Activated T-helper 2 cell treated with anti-CD3 and anti-CD28 coated beads, Interferon-gamma antibody, Interleukin-2, Interleukin-4, amounts not matched to agents 10 μg/mL and 5 μg/mL and 100 μg/mL, durations not matched to agents 14 hours and 24 hours and 36 hours (primary cell): ENCODE measurements at places on chromosomes 6 and 20.

GRCh38 chr6:141152951-141153350 is 979.8 kb upstream of the GJE1 start:
- no peak for DNase-seq

DNA sequence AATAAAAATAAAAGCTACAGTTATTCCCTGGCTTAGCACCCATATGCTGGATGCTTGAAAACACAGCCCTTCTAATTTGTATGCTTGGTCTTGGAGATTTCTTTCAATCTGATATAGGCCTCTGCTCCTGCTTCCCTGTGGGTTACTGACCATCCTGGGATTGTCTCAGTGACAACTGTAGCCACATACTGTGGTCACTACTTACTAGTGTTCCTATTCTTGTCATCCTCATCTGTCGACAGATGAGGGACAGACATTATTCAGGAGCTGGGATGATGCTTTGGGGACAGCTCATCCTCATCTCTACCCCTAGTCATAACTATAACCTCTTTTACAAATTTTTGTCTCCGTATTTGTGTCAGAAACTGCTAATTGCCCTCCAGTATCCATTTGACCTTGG is 388.9 kb upstream of the MAP3K7 start:
- no peak for DNase-seq

- DNase-seq, result peak; percentile 84
These were observed 138.0 kb downstream of the NFATC2 start for GRCh38 chr20:51404297-51405060.

DNA sequence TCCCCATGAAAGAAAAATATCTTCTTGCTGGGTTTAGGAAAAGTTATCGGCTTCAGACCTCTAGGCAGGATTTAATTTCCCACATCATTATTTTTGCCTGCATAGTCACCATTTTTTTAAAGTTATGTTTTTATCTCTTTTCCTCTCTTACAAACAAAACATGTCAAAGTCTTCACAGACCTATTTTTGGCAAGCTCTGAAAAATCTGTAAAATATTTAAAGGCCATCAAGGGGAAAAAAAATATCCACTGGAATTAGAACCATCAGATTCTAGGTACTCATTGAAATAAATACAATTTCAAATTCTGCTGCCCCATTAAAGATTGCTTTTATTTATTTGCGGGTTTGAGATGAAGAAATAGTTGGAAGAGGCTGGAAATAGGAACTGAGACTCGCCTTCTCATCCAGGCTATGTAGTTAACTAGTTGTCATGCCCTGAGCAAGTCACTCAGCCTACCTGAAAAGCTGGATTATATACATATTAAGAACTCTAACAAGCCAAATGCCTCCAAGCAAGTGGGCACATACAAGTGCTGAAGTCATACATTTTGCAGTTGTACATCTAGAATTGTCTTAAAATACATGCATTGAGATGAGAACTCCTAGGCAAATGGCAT is 101.7 kb upstream of the SASH1 start:
- no peak for DNase-seq

DNA sequence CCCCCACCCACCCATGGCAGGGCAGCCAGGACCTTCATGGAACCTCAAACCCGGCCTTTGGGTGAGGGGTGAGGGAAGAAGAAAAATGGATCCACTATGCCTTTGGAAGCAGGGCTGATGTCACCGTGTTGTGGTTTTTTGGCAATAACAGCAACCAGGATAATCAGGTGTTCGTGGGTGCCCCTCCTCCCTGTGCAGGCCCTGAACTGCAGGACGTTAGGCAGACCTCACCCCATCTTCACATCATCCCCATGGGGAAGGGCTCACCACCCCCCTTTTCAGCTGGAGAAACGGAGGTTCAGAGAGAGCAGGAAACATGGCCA is 3.6 kb downstream of the GABRR2 start:
- DNase-seq, result no peak

- DNase-seq, result no peak
These were observed 278.2 kb upstream of the SUPT3H start for GRCh38 chr6:45655745-45656476.

- peak; percentile 9 for DNase-seq
These were observed 695.2 kb downstream of the PHF3 start for GRCh38 chr6:64330694-64331307.

GRCh38 chr20:949717-950116 is 33.6 kb upstream of the ANGPT4 start:
- DNase-seq, result no peak

GRCh38 chr6:108446629-108447150 is 114.0 kb upstream of the FOXO3 start:
- DNase-seq, result no peak

DNA sequence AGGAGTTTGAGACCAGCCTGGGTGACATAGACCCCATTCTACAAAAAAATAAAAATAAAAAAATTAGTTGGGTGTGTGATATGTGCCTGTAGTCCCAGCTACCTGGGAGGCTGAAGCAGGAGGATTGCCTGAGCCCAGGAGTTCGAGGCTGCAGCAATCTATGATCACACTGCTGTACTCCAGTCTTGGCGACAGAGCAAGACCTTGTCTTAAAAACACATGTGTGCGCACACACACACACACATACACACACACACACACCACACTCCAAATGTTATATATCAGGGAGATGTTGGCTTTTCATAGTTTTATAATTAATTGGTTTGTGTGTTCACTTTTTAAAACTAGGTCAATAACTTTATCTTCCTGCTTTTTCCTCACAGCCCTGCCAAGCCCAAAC is 110.5 kb downstream of the RTN4IP1 start:
- DNase-seq, result no peak

DNA sequence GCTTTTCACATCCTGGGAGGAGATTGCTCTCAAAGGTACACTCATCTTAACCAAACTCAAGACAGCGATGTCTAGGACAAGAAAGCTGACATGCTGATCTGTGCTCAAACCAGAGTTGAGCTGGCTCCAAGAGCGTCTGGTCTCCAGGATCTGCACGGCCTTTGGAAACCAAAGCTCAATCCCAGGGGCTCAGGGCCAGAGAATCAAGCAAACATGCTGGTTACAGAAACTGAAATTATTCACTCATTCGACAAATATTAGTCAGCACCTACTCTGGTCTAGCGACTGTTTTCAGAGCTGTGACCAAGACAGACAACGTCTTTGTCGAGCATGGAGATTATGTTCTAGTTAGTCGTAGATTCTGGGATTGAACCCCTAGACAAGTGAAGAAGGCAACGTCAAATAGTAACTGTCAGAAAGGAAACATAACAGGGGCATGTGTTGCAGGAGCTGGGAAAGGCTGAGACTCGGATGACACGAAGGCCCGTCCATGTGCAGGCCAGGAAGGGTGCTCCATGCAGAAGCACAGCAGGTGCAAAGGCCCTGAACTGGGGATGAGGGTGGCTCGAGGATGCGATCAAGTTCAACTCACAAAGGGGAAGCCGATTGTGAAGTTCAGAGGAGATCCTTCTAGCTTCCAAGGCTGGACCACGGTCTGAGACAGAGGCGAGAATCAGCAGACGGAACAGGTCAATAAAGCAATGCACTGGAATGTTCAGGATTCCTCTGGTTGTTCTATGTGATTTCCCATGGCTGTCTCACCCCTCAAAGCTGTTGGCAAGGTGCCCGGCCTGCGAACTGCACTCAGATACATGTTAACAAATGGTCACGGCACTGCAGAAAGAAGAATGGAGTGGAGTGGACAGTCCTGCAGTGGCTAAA is 12.5 kb upstream of the PCK1 start:
- no peak for DNase-seq

DNA sequence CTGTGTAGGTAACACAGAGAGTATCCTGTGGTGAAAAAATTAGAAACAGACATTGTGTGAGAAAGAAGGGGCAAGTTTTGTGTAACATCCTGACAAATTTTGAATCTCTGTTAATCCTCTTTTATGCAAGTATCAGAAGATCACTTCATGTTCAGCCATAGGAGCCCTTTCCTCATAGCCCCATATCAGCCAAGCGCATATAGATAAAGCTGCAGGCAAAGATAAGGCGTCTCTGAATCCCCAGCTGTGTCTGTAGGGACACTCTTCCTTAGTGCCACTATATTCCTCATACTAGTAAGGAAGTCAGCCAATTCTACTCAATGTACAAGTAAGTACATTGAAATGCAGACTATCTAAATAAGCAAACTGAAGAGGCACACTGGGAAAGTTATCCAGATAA is 22.3 kb downstream of the HTR1E start:
- DNase-seq, result no peak

- DNase-seq, result no peak
These were observed 21.4 kb downstream of the EDEM2 start for GRCh38 chr20:35125753-35126152.

- DNase-seq, result peak; percentile 6
These were observed 215.1 kb downstream of the ERMARD start for GRCh38 chr6:169966312-169967181.

GRCh38 chr20:20231528-20232298 is 136.2 kb upstream of the INSM1 start:
- no peak for DNase-seq

- DNase-seq, result no peak
These were observed 381 bp upstream of the BICRAL start for GRCh38 chr6:42781546-42781795.

- no peak for DNase-seq
These were observed 24.2 kb downstream of the GLP1R start for GRCh38 chr6:39072830-39073229.

DNA sequence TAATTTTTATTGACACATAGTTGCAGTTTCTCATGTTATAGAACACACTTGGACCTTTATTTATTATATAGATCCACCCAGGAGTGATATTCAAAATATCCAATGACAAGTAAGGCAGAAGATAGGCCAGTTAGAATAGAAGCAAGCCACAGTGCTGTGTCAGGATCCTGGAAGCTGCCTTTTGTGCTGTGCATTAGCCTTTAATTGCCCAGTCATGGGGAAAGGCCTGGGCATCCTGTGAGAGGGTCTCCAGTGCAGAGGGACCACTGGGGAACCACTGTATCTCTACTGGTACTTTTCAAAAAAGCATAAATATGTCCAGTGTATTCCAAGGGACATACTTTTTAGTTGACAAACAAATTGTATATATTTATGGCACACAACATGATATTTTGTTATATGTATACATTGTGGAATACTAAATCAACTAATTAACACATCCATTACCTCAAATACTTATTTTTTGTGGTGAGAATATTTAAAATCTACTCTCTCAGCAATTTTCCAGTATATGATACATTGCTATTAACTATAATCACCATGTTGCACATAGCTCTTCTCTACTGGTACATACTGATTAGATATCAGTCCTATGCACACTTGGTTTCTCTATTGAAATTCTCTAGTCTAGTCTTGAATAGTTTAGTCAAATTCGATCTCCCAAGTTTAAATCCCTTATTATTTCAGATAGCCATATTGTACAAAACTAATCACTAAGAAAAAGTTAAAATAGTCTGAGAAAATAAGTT is 59.5 kb downstream of the CDC40 start:
- DNase-seq, result no peak

DNA sequence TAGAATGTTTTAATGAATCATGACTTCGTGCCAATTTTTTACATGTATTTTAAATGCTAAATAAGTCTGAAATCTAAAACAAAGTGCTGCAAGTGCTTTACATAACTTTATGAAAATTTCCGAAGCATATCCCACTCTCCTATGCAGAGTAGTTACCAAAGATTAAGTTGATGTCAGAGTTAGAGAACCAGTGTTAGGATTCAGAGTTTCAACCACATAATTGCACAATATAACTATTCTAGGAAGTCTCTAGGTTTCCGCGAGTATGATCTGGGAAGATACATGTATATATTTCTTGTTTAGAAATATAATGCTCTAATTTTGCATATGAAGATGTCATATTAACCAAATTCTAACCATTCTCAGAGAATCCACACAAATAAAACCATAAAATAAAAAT is 74.8 kb downstream of the ASCC3 start:
- DNase-seq, result no peak

DNA sequence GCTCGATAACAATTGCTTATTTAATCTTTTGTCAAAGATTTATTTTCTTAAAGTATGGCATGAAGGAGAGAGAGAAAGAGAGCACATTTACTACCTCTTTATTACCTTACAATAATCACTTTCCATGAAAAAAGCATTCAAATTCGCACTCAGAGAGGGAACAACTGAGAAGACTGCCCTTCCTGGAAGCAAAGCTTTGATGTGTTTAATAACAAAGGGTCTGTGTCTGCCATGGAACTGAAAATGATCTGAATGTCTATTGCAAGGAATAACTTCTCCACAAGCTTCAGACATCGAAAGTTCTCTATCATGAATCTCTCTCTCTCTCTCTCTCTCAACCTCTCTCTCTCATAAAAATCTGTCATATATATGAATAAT is 308.9 kb downstream of the HDGFL1 start:
- DNase-seq, result no peak

- no peak for DNase-seq
These were observed 138.4 kb upstream of the SPACA1 start for GRCh38 chr6:87908978-87909811.

- DNase-seq, result no peak
These were observed 440.1 kb downstream of the PREX1 start for GRCh38 chr20:48387675-48388074.

GRCh38 chr6:113930183-113930582 is 40.8 kb downstream of the HDAC2 start:
- DNase-seq, result no peak

- DNase-seq, result no peak
These were observed 50.0 kb downstream of the ISM1 start for GRCh38 chr20:13271098-13271497.

- no peak for DNase-seq
These were observed 31.4 kb downstream of the LINC00237 start for GRCh38 chr20:21074605-21075336.

- DNase-seq, result no peak
These were observed 1188.0 kb downstream of the GRIK2 start for GRCh38 chr6:102581378-102582124.

- DNase-seq, result no peak
These were observed 16.1 kb downstream of the DOK5 start for GRCh38 chr20:54491506-54491905.

DNA sequence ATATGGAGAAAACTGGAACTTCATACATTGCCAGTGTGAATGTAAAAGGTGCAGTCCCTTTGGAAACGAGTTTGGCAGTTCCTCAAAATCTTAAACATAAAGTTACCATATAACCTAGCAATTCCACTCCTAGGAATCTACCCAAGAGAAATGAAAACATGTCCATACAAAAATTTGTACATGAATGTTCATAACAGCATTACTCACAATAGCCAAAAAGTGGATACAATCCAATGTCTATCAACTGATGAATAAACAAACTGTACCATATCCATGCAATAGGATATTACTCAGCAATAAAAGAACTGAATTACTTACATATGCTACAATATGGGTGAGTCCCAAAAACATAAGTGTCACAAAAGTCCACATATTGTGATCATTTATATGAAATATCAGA is 48.7 kb upstream of the ERVFRD-1 start:
- DNase-seq, result no peak

GRCh38 chr6:71197780-71198179 is 90.8 kb upstream of the OGFRL1 start:
- no peak for DNase-seq

DNA sequence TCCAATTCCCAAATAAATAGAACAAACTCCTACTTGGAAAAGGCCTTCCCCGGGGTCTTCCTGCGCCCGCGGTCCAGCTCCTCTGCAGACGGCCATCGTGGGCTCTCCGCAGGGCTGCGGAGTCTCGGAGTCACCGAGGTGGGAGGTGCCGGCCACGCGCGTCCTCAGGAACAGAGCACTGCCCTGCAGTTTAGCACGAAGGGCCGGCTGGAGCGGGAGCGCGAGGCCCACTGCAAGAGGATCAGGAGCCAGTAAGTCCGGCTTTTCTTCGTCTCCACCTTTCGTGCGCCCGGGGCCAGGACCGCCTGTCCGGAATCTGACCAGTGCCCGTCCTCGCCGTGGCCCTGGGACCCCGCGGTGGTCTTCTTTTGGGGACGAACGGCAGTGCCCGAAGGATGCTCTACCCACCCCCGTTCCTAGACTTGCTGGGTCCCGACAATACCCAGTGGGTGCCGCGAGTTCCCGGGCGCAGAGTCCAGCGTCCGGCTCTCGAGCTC is 1.4 kb downstream of the BHLHE23 start:
- no peak for DNase-seq
